ENCODE measurements at places on chromosomes 7 and 10. TPM values are rescaled to one million over a fixed set of nuclear protein-coding genes. Genes with fewer than 3 reads are reported as not detected.

GRCh38 chr7:15475808-15476530 is 85.8 kb downstream of the AGMO start:
- ATAC-seq: no peak

GRCh38 chr7:152998420-152998819 is 238.9 kb downstream of the ACTR3B start:
- ATAC-seq: peak; percentile 51

- ATAC-seq: no peak
Observed at GRCh38 chr7:42192851-42193461, 44.1 kb downstream of the GLI3 start.

GRCh38 chr7:35768346-35768745 is 32.5 kb upstream of the SEPTIN7 start:
- ATAC-seq: no peak

DNA sequence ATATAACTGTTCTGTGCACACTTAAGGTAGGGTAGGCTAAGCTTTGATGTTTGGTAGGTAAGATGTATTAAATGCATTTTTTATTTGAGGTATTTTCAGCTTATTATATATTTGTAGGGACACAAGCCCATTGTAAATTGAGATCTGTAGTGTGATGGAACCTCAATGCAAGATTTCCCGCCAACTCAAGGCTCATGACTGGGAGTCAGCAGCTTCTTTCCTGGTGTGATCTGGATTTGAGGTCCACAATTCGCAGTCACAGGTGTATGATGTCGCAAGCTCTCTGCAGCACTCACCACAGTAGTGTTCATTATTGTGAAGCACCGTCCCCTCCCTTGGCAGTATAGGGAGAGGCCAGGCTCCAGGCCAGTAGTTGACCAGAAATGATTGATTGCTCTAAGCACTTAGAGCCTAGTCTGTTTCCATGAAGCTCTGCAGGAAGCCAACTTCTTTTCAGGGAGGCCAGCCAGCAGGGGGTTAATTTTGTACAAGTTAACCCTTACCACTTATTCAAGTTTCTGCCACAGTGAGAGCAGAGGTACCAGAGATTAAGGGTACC is 54.9 kb downstream of the SEM1 start:
- no peak for ATAC-seq

GRCh38 chr7:116652793-116653192 is 19.2 kb upstream of the MET start:
- ATAC-seq: no peak

DNA sequence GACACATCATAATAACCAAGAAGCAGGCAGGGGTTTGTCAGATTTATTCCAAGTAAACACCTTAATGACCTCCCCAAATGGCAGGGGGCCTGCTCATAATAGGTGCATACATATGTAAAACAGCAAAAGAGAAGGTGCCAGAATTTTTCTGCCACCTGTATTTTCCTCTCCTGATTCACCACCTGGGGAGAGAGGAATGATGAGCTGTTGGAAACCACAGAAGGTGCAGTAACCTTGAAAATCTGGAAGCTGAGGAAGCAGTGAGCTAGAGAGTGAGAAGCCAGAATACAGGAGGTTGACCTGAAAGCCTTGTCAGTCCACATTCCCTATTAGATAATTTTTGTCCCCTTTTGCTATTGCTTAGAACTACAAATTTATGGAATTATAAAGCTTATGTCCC is 46.2 kb upstream of the PDE1C start:
- no peak for ATAC-seq

DNA sequence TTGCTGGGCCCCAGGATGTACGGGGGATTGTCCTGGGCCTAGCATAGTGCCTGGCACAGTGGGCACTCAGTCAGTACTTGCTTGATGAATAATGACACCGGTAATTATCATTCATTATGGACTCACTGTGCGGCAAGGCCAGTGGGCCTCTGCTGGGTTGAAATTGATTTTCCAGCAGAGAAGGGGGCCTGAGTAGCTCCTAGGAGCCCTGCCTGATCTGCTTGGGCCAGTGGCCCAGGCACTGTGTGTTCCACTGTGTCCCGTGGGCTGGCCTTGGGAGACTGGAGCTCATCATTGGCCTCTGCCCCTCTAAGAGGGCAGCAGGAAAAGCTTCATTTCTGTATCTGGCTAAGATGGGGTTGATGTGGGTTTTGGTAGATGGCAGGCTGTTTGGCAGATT is 1.4 kb downstream of the CHST3 start:
- ATAC-seq: peak; percentile 24

DNA sequence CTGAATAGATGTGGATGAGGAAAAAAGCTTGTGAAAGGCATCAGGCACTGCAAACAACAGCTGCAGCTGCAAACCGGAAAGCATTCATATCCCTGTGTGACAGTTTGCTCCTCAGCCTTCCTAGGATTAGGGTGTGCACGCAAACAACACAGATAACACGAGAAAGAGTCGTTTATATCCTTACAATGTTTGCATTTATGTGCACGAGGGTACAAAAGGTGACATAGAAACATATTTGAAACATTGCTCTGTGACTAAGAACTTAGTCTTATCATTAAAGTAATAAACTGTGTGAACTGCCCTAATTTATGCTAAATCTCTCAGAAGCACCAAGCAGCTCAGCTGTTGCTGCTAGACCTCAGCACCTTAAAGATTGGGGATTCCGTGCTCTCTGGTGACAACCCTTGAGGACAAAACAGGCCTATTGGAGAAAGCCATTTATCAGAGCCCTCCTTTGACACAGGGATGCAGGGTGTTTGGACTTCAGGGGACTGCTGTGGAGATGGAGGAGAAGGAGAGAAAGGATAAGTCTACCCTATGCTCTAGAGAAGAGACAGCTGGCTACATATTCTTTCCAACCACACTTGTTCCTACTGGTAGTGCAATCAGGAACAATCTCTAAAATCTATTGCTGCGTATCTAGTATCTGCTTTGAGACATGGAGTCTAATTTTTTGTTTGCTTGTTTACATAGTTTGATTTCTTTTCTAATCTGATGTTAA is 176.2 kb downstream of the GNAT3 start:
- peak; percentile 65 for ATAC-seq

DNA sequence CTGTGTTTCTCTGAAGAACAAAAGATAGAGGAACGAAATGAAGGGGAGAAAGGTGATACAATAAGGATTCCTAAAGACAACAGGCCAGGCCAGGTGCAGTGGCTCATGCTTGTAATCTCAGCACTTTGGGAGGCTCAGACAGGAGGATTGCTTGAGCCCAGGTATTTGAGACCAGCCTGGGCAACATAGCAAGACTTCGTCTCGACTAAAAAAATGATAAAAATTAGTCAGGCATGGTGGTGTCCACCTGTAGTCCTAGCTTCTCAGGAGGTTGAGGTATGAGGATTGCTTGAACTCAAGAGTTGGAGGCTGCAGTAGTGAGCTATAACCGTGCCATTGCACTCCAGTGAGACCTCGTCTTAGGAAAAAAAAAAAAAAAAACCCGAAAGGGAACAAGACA is 41.4 kb upstream of the FAM3C start:
- no peak for ATAC-seq

GRCh38 chr7:35241884-35242283 is 12.0 kb downstream of the TBX20 start:
- ATAC-seq: peak; percentile 86

- ATAC-seq: no peak
Observed at GRCh38 chr7:128755819-128756476, 16.8 kb downstream of the CALU start.

GRCh38 chr10:52348037-52348564 is 34.0 kb downstream of the DKK1 start:
- no peak for ATAC-seq

- no peak for ATAC-seq
Observed at GRCh38 chr10:112535531-112535951, 88.5 kb downstream of the VTI1A start.

GRCh38 chr7:6530626-6531491 is 20.4 kb downstream of the GRID2IP start:
- ATAC-seq: peak; percentile 70

DNA sequence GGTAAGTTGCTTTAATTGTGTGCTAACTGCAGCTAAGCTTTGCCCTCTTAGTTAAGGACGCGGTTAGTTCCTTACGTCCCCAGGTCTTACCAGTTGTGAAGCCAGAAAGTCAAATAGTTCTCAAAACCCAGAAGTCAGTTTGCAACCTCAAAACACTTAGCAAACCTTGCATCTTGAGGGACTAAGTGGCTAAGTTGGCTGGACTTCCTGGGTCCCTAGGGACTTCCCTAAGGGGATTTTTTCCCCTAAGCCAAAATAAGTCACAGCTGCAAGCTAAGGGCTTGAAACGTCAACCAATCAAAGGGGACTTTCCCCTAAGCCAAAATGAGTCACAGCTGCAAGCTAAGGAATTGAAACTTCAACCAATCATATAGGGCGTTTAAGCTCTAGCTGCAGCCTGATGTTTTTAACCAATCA is 36.2 kb upstream of the HECW1 start:
- no peak for ATAC-seq

DNA sequence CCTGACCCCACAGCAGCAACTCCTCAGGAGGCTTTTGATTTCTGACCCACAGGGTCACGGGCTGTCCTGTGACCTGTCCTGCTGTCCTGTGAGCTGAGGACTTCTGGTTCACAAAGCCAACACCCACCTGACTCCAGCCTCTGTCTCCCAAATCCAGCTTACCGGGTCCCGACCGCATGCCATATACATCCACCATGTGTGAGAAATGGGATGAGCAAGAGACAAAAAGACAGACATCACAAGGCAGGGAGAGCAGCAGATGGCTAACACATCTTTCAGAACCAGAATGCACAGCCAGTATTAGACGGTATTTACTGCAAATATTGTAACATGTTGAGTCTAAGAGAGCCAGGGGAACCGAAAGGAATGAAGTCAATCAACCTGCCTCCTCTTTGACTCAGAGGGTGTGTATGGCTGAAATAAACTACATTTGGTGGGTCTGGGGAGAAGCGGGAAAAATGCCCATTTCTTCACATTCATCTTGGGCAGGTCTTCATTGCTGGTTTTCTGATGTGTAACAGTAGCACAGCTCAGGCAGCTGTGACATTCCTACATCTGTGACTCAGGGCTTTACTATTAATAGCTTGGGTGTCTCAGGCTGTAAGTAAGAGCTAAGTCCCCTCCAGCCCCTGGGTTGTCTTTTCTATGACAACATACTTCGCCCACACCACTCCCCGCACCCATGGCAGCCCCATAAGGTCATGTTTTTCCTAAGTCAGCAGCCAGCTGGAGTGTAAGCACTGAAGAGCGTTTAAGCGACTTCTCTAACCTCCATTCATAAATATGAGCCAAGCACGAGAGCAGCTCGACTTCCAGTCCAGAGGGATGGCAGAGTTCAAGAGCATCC is 25.0 kb downstream of the ABLIM1 start:
- peak; percentile 82 for ATAC-seq

DNA sequence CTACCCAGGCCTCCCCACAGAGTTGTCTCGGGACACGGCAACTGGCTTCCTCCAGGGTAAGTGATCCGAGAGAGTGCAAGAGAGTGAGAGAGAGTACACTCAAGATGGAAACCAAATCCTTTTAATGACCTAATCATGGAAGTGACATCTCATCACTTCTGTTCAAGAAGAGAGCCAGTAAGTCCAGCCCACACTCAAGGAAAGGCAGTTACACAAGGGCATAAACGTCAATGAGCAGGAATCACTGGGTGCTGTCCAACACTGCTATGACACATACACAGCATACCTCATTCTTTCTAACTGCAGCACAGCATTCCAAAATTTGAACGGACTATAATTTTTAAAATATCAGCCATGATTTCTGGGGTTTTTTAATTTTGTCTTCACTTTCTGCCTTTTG is 29.3 kb upstream of the OSBPL3 start:
- no peak for ATAC-seq

- ATAC-seq: peak; percentile 87
Observed at GRCh38 chr10:103350517-103351260, at the start of gene PCGF6. Gene PCGF6, minus strand, starts transcription at chr10:103351140. Its CDS starts 74 bp downstream, at chr10:103351066.

- ATAC-seq: peak; percentile 53
Observed at GRCh38 chr10:77513220-77513619, 124.4 kb downstream of the KCNMA1 start.

- ATAC-seq: no peak
Observed at GRCh38 chr10:130894471-130894870, 417.1 kb downstream of the TCERG1L start.

- no peak for ATAC-seq
Observed at GRCh38 chr7:27593226-27593625, 69.5 kb downstream of the HIBADH start.

- no peak for ATAC-seq
Observed at GRCh38 chr7:155373359-155374273, 75.9 kb downstream of the INSIG1 start.

- ATAC-seq: peak; percentile 50
Observed at GRCh38 chr7:80775897-80776296, 137.5 kb downstream of the CD36 start.

- ATAC-seq: no peak
Observed at GRCh38 chr7:15559416-15559928, 2.3 kb downstream of the AGMO start.

GRCh38 chr10:61452151-61452651 is 980 bp downstream of the TMEM26 start:
- ATAC-seq: peak; percentile 34

DNA sequence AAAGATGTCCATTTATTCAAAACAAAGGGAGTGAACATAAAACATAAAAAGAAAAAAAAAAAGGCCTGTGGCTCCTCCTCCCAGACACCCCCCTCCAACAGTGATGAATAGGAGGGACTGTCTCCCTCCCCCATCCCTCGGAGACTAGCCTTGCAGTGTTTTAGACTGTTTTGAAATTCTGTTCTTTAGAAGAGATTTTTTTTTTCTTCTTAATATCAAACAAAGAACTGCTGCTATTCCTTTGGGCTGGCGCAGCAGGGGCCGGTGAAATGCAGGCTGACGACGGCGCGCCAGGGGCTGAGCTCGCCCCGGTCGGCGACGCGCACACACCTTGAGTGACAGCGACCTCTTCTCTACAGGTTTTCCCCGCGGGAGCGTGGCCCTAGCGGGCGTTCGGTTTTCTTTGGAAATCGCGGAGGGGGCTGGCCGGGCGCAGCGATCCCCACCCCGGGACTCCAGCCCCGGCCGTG is at the start of gene LANCL2:
Gene LANCL2, plus strand, starts transcription at position 133 of the 470 bp plus-strand sequence. CDS start 689 bp downstream, outside the sequence.
- ATAC-seq: peak; percentile 51

Gene HSPA12A
- total RNA-seq: 28.4 TPM

Gene UNC5B
- 8.1 TPM for total RNA-seq

Gene RNF32
- 6.5 TPM for total RNA-seq

Gene CFAP43
- total RNA-seq: 3.5 TPM

Gene NCOA4
- total RNA-seq: 109 TPM

Gene SMKR1
- total RNA-seq: 5.9 TPM

Gene ENTPD7
- 15.6 TPM for total RNA-seq

All from motor neuron (in vitro differentiated cells).